ENCODE measurements at places on chromosomes 12 and 14. TPM values are rescaled to one million over a fixed set of nuclear protein-coding genes. Genes with fewer than 3 reads are reported as not detected.

The CAPZA3 gene
- polyA plus RNA-seq, result not detected

DNA sequence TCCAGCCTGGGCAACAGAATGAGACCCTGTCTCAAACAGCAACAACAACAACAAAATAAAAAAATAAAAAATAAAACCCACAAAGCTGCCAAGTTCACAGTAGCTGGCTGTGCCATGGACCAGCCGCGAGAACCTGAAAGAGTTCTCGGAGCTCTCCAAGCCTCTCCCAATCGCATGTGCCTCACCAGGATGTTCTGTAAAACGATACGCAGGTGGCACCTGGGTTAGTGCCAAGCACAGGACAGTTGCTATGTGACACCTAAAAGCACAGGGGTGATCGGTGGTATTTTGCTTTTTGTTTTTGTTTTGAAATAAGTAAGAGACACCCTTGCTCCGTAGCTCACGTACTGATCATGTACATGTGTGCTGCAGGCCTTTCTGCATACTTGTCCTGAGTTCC is 52.4 kb downstream of the RFLNA start:
- H3K27ac ChIP-seq, result no peak overlapping the region
- no peak overlapping the region for H3K4me3 ChIP-seq
- DNase-seq, result no peak
- H3K27me3 ChIP-seq, result no peaks in the 10 kb centered on the region
- peaks cover 33% of the 10 kb centered on the region for H3K36me3 ChIP-seq

The CIROP gene
- not detected for polyA plus RNA-seq

GRCh38 chr12:92470608-92471021 is 232.2 kb upstream of the PLEKHG7 start:
- no peaks in the 10 kb centered on the region for H3K27me3 ChIP-seq
- H3K4me1 ChIP-seq, result peaks cover 25% of the 10 kb centered on the region
- DNase-seq, result no peak
- H3K27ac ChIP-seq, result no peak overlapping the region
- H3K4me3 ChIP-seq, result no peak overlapping the region

The DDX11 gene
- 5.4 TPM for polyA plus RNA-seq

DNA sequence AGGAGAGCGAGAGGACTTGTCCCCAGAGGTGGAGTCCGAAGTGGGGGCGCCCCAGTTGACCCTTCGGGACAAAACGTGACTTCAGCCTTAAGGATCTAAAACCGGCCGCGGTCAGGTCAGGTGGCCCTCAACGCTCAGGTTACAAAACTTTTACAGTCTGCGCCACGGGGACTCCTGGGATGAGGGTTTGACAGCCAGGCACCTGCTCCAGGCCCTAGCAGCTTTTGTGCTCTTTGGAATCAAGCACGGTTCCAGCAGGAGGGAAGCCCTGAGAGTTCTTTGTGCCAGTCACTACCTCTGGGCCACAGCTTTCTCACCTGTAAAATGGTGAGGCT is 337 bp downstream of the ZC2HC1C start:
- peaks cover 2% of the 10 kb centered on the region for H3K27me3 ChIP-seq
- no peaks in the 10 kb centered on the region for H3K36me3 ChIP-seq
- no peak overlapping the region for H3K27ac ChIP-seq
- H3K4me1 ChIP-seq, result peaks cover 10% of the 10 kb centered on the region

Data from immature natural killer cell (primary cell).